Panc1 (cell line): ENCODE measurements at places on chromosomes 5 and 9. TPM values are rescaled to one million over a fixed set of nuclear protein-coding genes. Genes with fewer than 3 reads are reported as not detected.

Gene SLC6A18
- total RNA-seq, result not detected

Gene PCDHAC2
- 8.8 TPM for total RNA-seq

Gene SPINK6
- not detected for total RNA-seq

DNA sequence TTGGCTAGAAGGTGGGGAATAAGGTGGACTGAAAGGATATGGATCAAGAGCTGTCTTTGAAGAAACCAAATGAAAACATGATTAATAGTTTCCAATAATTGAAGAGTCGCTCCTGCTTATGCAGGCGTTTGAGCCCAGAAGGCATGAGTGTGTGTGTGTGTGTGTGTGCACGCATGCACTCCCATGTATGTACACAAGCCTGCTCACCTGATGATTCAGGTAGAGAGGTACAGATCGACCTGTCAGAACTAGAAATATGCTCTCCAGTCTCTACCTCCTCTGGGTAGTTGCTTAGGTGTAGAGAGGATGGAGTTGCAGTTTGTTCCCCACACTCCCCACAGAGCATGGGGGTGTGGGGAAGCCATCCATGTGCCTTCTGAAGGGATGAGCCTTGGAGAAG, 1.1 kb upstream of the FGF1 start:
- H3K4me1 ChIP-seq, result peaks cover 3% of the 10 kb centered on the region
- no peaks in the 10 kb centered on the region for H3K36me3 ChIP-seq
- no peaks in the 10 kb centered on the region for H3K27me3 ChIP-seq
- H3K27ac ChIP-seq, result no peak overlapping the region

DNA sequence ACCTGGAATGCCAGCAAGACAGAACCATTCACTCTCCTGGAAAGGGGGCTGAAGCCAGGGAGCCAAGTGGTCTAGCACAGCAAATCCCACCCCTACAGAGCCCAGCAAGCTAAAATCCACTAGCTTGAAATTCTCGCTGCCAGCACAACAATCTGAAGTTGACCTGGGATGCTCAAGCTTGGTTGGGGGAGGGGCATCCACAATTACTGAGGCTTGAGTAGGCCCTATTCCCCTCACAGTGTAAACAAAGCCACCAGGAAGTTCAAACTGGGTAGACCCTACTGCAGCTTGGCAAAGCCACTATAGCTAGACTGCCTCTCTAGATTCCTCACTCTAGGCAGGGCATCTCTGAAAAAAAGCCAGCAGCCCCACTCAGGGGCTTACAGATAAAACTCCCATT, 17.3 kb downstream of the RIGI start:
- H3K36me3 ChIP-seq, result no peaks in the 10 kb centered on the region
- no peak overlapping the region for H3K4me3 ChIP-seq
- H3K27ac ChIP-seq, result no peak overlapping the region
- no peak for DNase-seq
- no peaks in the 10 kb centered on the region for H3K4me1 ChIP-seq

DNA sequence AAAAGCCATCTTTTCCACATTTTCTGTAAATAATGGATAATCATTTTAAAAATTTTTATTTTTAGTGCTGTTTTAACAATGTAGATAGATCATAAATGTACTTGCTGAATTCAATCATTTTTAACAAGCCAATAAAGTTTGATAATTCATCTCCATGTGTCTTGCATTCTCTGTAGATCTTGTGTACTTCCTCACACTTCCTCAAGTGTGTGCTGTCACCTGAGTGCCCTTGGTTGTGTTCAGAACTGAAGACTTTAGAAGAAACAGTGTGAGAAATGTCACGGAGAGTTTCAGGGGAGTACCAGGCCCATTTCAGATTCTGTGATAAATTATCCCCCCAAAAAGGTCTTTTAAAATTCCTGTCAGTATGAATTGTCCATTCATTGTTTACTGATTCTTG, 146.0 kb downstream of the NTRK2 start:
- H3K27ac ChIP-seq, result no peak overlapping the region
- H3K4me3 ChIP-seq, result no peak overlapping the region
- H3K27me3 ChIP-seq, result no peaks in the 10 kb centered on the region

- H3K36me3 ChIP-seq, result no peaks in the 10 kb centered on the region
- H3K27me3 ChIP-seq, result no peaks in the 10 kb centered on the region
- H3K4me1 ChIP-seq, result no peaks in the 10 kb centered on the region
- no peak overlapping the region for H3K27ac ChIP-seq
Observed at GRCh38 chr9:93674580-93675335, 98.4 kb downstream of the PHF2 start.

DNA sequence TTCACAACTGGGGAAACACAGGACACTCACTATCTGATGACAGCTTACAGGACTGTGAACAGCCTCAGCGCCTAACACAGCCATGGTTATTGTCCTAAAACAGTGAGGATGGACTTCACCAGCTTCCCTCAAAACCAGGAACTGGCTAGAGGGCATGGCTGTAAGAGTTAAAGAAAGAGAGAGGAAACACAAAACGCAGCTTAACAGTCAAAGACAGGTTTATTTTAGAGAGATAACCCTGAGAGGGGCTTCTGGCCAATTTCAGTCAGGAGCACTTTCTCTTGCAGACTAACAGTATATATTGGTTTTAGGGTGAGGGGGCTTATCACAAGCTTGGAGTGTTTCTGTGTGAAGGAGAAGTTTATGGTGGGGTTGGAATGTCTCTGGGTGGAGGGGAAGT, 35.7 kb upstream of the RANBP17 start:
- H3K27ac ChIP-seq, result no peak overlapping the region
- 0 out of 2 replicates have a peak, but pooled peaks cover 2% of the 10 kb centered on the region for H3K27me3 ChIP-seq
- no peaks in the 10 kb centered on the region for H3K36me3 ChIP-seq
- no peak overlapping the region for H3K4me3 ChIP-seq
